ENCODE measurements at places on chromosomes 13 and 19.
A peak's percentile ranks its signal among the peaks of the same experiment; 100 is the strongest.

GRCh38 chr19:30375553-30376031, 3.4 kb downstream of the ZNF536 start:
- DNase-seq, result no peak

GRCh38 chr19:12034620-12035019, 859 bp downstream of the ZNF433 start:
- DNase-seq, result no peak

GRCh38 chr19:15114153-15114540, 6.9 kb downstream of the SYDE1 start:
- DNase-seq, result no peak

- no peak for DNase-seq
These were observed 14.4 kb upstream of the GTF2F2 start for GRCh38 chr13:45105895-45106294.

DNA sequence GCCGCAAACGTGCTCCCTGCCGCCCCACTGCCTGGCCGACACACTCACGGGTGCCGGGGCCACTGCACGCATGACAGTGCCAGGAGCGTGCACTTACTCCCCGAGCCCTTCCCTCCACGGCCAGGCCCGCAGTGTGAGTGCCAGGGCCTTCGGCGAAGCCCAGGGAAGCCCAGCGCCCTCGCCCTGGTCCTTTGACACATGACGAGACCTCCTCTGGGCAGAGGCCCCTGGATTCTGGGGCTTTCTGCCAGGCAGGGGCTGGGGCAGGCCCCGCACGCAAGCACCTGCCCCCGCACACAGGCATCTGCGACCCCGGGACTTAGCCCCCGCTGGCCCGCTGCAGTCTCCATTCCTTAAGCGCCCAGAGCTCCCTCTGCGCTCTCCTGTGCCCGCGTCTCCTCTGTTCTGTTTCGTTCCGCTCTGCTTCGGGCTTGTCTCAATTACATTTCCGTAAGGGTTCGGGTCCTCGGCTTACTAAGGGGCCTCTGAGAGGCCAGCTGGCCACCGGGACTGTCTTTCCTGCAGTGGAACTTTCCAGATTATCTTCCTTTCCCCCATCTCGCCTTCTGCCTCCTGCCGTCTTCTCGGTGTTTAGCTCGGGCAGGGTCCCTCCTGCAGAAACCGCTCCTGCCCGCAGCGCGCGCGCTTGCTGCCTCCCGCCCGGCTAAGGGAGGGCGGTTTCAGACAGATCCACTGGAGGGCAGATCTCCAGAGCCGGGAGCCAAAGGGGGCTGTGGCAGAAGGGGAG, 98.8 kb downstream of the ING1 start:
- no peak for DNase-seq

DNA sequence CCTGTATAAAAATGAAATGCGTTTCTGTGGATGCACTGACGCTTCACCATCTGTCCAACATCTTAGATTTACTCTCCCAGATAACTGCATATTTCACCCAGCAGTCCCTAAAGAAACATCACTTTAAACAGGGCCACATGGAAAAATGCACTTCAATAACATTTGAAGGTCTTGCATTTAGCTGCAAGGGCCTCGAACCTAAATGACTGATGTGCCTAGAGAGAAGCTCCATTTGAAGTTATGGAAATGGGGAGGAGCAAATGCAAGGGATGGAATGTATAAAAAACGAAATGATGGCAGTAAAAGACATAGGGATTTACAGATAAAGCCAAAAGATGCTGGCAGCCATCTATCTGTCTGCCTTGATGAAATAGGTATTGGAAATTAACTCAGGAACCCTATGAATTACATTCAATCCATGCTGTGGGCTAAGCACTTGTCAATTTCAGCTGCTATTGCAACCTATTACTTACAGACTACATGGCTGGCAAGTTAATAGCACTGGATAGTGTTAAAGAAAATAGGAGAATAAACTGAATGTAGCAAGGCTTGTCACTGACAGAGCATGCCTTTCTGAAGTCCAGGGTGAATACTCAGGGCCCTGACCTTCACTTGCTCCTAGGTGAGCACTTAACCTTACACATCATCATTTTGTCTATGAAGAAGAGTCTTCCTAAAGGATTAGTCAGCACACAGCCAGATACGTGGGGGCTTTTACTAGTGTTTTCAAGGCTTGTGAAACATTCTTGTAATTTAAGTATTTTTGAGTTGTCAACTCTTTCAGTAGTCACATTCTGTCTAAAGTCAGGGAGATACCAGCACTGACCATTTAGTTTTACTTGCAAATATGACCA, 963.4 kb downstream of the PCDH17 start:
- no peak for DNase-seq

GRCh38 chr13:32272021-32272683, 43.0 kb downstream of the ZAR1L start:
- DNase-seq, result no peak

- DNase-seq, result no peak
These were observed 1366.6 kb upstream of the MIR17HG start for GRCh38 chr13:89980896-89981295.

DNA sequence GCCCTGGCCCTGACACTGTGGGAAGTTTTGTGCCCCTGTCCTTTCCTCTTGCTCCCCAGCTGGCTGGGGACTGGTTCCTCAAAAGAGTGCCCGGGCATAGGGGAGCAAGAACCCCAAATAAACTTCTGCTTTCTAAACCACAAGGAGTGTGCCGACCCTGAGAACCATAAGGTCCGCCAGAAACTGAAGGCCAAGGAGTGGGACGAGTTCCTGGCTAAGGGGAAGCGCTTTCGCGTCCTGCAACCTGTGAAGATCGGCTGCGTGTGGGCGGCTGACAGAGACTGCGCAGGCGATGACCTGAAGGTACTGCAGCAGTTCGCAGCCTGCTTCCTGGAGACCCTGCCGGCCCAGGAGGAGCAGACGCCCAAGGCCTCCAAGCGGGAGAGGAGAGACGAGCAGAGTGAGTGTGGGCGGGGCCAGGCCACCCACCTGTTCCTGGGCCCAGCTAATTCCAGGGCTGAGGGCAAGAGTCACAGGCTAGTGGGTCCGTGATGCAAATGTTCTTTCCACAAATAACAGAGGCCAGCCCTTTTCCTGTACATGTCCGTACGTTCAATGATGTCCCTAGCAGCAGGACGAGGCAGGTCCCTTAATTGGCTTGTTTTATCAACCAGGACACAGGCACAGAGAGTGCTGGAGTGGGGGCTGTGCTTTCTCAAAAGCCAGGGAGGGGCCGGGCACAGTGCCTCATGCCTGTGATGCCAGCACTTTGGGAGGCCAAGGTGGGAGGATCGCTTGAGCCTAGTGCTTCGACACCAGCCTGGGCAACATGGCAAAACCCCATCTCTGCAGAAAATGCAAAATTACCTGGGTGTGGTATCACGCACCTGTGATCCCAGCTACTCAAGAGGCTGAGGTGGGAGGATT, 25.6 kb downstream of the UBXN6 start:
- DNase-seq, result no peak

DNA sequence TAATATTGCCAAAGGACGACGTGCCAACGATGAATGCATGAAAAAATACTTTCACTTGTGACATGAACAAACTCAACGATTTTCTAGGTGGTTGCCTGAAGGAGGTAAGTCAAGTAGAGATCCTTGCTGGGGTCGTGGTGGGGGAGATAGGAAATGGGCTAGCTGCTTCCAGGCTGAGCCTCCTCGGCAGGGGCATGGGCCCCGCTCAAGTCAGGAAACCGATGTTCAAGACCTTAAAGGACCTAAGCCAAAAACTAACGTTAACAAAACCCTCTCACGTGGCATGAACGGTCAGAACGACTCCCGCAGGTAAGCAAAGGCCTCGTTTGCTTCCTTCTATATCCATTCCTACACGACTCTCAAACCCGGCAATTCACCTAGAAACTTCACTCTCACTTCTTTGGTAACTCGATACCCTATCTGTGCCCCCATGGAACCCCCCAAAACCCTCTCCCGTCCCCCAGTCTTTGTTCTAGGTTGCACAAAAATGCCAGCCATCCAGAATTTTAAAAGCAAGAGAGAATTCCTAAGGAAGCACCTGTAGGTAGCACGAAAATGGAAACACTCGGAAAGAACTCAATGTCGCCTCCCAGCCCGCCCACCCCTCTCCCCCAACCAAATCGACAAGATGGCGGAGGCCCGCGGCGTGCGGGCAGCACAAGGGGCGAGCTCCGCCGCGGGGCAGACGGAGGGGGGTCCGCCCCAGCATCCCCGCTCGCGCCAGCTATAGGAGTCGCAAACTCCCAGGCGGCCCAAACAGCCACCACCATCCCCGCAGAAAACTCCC, 13.6 kb downstream of the ACP4 start:
- no peak for DNase-seq

- DNase-seq, result no peak
These were observed 22.8 kb upstream of the ZNF527 start for GRCh38 chr19:37348060-37348459.

DNA sequence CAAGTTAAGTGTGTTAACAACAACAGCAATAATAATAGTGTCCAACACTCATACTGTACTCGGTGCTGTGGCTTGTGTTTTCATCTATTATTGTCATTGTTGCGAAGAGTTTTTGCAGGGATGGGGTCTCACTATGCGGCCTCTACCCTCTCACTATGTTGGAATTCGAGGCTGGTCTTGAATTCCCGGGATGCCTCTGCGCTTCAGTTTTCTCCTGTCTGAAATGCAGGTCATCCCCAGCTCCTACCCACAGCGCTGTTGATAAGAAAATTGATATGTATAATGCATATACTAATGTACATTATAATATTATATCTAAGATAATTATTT, 4.9 kb upstream of the SBK3 start:
- DNase-seq, result no peak

DNA sequence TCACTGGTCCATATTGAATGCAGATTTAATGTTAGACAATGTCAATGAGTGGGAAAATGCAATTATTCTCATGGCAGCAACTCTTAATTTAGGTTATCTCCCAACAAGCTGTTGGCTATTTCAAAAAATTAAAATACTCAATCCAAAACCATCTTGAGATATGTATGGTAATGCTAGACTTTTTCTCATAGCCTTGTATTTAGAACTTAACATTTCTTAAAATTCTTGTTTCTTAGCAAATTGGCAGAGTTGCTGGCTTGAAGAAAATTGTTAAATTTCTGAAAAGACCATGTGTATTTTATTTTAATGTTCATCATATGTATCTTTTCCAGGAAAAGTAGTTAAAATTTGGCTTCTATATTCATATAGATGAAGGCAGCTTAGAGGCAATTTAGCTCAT, 1355.1 kb downstream of the PCDH9 start:
- DNase-seq, result no peak

GRCh38 chr13:51717786-51718398, 86.1 kb downstream of the DHRS12 start:
- no peak for DNase-seq

GRCh38 chr19:8307400-8307964, 676 bp downstream of the CD320 start:
- DNase-seq, result no peak

GRCh38 chr13:41716236-41716635, 244.7 kb downstream of the VWA8 start:
- DNase-seq, result no peak

GRCh38 chr13:98068521-98068920, 74.4 kb upstream of the FARP1 start:
- no peak for DNase-seq

DNA sequence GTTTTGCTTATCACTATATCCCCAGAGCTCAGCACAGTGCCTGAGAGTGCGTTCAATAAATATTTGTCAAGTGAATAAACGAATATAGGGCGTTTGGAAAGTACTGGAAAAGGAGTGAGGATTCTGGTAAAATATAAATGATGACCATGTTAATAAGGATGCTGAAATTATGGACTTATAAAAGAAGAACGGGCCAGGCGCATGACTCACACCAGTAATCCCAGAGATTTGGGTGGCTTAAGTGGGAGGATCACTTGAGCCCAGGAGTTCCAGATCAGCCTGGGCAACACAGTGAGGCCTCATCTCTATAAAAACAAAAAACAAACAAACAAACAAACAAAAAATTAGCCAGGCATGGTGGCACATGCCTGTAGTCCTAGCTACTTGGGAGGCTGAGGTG, 198.1 kb downstream of the VWA8 start:
- no peak for DNase-seq

GRCh38 chr13:48904668-48905290, 70.9 kb upstream of the FNDC3A start:
- no peak for DNase-seq

- DNase-seq, result no peak
These were observed 822 bp upstream of the ZNF274 start for GRCh38 chr19:58181902-58182576.

DNA sequence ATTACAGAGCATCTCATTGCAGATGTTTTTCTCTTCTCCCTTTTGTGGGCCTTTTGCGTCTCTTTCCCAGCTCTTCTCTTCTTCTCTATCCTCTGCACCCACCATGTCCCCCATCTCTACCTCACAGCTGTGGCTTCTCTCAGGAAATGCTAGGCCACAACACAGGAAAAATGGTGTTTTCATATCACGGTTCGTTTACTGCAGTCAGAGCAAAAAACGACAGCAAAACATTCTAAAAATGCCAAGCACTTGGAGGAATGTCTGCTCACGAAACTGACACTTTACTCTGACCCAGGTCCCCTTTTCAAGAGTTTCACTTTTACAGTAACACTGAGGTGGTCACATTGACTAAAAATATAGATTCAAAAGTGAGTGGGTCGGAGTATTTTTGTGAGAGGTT, 152.2 kb downstream of the DCT start:
- no peak for DNase-seq

DNA sequence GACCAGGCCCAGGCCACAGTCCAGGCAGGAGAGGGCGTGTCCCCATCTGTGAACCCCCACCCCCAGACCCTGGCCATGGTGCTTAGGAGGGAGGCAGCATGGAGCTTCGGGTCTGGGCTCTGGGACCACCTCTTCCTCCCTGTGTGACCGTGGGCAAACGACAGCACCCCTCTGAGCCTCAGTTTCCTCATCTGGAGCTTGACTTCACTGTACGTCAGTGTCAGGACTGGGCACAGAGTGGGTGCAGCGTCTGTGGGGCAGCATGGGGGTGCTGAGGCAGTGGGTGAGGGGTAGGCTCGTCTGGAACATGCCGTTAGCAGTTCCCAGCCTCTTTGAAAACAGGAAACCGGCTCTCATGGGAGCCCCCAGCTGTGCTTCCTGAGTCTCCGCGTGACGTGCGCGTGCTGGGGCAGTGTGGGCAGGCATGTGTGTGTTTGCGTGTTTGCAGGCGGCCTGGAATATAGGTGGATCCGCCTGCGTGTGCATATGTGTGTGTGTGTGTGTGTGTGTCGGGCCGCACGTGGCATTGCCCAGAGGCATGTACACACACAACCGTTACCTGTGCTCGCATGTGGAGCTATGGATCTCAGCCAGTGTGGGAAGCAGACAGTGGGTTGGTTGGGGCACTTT, 15.8 kb downstream of the ARRDC2 start:
- peak; percentile 73 for DNase-seq

DNA sequence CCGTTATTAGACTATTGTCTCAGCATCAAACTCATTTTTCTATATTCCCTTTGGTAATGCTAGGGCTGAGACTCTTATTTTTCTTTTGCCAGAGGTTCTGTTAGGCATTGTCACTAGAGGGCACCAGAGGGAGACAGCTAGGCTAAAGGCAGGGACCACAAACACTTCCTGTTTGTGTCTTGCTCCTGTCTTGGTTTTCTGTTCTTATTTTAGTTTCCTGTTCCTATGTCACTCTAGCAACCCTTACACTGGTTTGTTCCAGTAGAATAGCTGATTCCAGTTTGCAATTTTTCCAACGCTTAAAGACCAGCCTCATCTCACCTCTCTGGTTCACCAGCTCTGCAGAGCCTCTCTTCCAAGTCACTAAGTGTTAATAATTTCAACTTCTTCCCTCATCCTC, 772.0 kb downstream of the DIAPH3 start:
- peak; percentile 27 for DNase-seq
